Endodermal cell (in vitro differentiated cells): ENCODE measurements at places on chromosomes 1 and 21.

DNA sequence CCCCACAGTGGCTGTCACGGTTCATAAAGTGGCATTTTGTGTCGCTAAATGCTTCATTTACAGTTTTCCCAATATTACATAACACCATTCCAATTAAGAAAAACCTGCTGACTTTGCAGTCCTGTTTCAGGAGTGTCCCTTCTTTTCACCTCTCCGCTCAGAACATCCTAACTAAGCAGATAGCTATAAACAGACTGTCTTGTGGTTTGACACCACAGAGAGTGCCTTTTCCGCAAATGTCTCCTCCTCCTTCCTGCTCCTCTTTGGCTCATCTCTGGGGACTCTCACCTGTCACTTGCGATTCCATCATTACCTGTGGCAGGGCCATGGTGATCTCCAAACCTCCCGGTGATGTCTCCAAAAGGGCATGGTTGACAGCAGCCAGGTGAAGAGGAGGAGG lies 119.0 kb downstream of the CNIH3 start:
- DNase-seq: no peak

DNA sequence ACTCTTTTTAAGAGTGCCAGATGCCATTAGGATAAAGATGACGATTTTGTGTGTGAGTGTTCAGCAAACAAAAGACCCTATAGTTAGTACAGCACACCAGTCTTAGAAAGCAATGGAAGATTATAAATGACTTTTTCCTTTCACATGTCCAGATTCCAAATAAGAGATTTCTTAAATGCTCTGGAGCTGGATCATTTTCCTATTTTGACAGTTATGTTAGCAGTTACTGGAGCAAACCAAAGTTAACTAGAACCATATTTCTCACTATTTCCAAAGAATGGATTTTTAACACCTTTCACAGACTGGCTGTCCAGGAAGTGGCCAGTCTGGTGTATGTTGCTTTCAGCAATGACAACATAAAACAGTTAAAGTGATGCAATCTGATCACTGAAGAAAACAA lies 905.8 kb upstream of the ADGRL2 start:
- no peak for DNase-seq

- DNase-seq: no peak
These were observed 446.1 kb upstream of the PROX1 start for GRCh38 chr1:213541641-213542040.

- no peak for DNase-seq
These were observed 39.5 kb downstream of the ACOT7 start for GRCh38 chr1:6353955-6354658.

DNA sequence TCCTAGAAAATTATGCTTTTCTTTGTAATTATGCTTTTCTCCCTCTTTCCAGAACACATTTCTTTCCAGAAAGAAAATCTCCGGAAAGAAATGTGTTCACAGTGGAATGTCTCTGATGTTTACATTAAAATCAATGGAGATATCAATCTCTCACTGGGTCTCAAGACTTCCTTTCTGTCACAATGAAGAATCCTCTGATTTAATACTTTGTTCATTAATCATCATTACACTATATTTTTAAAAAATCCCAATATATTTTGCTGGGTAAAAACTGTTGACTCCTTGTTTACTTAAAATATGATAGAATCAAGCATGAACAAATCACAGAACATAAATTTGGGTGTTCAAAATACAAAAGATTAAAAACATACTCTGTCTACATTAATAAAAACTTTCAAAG lies 26.3 kb upstream of the TGFBR3 start:
- DNase-seq: no peak

- no peak for DNase-seq
These were observed 69.5 kb upstream of the IGSF21 start for GRCh38 chr1:18038051-18038450.

DNA sequence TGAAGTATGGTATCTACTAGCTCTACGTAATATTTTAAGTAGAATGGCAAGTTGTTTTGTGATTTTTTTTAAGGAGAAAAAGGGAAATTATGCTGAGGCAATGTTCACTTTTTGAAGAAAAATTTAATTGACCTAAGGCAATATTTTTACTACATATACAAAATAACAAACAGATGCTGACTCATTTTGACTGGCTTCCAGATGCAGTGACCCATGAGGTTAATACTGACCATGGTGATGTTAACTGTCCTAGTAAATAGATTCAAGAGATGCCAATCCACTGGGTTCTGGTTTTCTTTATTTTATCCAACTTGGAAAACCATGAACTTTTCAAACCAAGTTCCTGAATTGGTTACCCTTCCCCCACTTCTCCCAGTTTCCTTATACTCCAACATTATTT lies 154.9 kb downstream of the CRB1 start:
- DNase-seq: no peak

DNA sequence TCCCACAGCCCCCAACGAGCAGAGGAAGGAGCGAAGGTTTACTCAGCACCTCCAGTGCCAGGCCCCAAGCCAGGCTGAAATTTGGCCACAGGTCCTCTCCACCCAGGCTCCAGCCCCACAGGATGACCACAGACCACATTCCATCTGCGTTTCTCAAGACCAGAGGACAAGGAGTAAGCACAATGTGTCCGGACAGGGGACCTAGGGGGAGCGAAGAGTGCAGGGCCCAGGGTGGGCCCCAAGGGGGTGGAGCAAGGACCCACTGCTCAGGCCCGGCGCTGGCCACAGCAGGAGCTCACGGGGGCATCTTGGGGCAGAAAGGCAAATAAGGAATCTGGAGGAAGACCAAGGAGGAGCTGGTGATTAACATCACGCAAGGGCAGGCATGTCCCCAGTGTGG lies 100.5 kb downstream of the NPHP4 start:
- no peak for DNase-seq

- no peak for DNase-seq
These were observed 1.3 kb upstream of the GNB1 start for GRCh38 chr1:1892079-1892762.

- DNase-seq: peak; percentile 28
These were observed 486 bp upstream of the GJB3 start for GRCh38 chr1:34780528-34780927.

DNA sequence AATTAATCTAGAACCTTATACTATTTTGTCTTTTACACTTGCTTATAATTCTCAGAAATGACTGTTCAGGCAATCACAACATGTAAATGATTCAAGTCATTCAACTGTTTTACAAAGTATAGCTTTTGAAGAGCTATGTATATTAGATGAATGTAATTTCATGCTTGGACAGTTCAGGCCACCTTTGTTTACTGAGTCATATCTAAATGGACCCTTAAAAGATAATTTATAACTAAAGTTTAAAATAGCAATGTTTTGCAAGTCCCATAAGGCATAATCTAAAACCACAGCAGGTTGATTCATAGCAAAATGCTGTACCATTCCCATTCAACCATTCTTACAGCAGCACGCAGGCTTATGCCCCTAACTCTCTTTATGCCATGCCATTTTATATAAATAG lies 64.8 kb downstream of the PIK3R3 start:
- DNase-seq: no peak

- DNase-seq: peak; percentile 73
These were observed 6.4 kb downstream of the FCRL2 start for GRCh38 chr1:157770442-157771043.

- no peak for DNase-seq
These were observed 38.6 kb upstream of the ADAMTS1 start for GRCh38 chr21:26883768-26884167.

DNA sequence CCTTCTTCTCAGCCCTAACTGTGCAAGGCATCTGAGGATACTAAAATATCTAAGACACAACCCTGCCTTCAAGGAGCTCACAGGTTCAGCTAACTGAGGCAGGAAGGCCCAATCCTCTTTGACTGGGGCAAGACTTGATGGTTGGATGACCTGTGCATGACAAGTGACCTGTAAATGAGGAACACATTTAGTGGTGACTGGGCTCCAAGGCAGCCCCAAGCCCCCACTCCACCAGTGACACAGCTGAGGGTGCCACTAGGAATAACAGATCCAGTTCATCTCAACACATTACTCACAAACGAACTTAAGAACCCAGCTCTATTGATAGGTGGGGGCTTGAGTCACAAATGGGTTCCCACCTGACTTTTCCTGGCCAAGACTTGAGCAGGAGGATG lies 244.7 kb upstream of the IRF2BP2 start:
- DNase-seq: no peak

DNA sequence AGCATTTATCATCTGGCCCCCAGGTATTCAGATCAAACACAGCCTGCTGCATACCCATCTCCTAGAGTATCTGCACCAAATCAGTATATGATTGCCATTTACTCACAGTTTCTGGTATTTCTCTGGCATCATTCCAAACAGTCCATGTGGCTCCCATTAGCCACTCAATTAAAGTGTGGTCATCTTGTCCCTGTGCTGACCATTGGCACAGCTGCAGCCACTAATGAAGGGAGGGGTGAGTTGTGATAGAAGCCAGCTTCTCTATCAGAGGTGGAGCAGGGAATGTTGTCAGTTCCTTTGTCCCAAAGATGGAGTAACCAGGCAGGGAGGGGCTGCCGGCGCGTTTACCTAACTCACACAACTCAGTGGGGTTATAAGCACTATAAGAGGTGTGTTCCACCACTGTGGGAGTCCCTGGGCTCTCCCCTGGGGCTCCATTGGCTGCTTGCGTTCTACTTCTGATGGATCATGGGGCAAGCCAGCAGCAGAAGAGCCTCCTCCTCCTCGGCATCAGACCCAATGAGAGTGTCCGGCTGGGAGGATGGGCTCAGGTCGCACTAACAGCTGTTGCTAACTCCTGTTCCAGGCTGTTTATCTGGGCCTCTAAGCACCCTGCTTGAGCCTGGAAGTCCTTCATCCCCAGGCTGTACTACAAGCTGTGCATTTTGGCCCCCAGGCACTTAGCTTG lies 108.6 kb downstream of the GDAP2 start:
- DNase-seq: no peak

- peak; percentile 47 for DNase-seq
These were observed 8.3 kb upstream of the PADI1 start for GRCh38 chr1:17196496-17197185.

- peak; percentile 91 for DNase-seq
These were observed at the start of gene CERS2 for GRCh38 chr1:150974580-150975478. TSS of gene CERS2 (minus strand) at chr1:150974835. CDS start at chr1:150969090, 5,745 bp downstream.

DNA sequence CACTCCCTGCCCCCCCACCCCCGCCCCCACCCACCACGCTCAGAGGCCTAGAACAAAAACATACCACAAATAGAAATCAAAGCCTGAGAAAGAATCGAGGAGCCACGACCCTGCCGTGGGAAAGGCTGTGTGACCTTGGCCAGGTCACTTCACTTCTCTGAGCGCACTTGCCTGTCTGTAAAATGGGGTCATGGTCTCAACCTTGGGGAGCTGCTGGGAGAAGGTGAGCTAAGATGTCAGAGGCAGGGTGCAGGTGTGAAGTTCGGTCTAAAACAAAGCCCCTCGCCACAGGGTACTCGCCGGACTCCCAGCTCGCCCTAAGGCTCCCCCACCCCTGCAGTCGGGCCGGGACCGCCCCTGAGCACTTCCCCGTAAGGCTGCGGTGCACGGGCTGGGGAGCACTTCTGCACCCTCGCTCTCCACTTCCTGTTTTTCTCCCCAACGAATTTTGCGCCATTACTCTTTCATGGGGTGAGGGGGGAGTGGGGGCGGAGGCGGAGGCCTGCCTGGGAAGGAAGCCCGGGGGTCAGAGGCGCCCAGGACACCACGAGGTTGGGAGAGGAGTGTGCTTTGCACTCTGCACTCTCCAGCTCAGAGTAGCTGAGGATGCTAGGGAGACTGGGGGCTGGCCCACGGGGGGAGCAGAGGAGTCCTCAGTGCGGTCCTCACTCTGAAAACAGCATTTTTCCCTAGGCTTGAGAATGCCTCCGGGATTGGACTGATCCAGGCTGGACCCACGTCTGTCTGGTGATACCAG lies 21.9 kb upstream of the PIK3CD start:
- no peak for DNase-seq

- DNase-seq: no peak
These were observed 187.7 kb upstream of the C1orf174 start for GRCh38 chr1:4087530-4088420.

DNA sequence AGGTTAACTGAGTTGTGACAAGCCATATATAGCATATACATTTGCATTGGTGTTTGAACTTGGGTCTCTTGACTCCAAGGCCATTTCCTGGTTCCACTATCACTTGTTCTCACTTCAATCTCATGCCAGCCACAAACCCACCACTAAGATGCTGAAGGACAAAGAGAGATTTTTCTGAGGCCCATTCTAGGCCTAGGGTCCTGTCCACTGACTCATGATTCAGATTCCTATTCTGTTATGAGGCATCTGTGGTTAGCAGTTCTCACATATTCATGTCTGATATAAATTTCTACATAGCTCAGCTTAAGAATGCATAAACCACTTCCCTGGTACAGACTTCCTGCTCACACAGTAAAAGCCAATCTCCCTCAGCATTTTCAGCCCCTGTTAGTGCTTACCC lies 326.1 kb upstream of the BEND5 start:
- DNase-seq: no peak

- DNase-seq: no peak
These were observed 118.9 kb upstream of the ZC3H11B start for GRCh38 chr1:219731771-219732170.
